ENCODE measurements at places on chromosomes 2 and 18.

- DNase-seq = no peak
These were observed 46.6 kb downstream of the TAF1B start for GRCh38 chr2:9889812-9890261.

GRCh38 chr2:50327906-50328305 lies 704.0 kb downstream of the NRXN1 start:
- DNase-seq = no peak

GRCh38 chr18:26207937-26208336 lies 18.3 kb upstream of the TAF4B start:
- no peak for DNase-seq

DNA sequence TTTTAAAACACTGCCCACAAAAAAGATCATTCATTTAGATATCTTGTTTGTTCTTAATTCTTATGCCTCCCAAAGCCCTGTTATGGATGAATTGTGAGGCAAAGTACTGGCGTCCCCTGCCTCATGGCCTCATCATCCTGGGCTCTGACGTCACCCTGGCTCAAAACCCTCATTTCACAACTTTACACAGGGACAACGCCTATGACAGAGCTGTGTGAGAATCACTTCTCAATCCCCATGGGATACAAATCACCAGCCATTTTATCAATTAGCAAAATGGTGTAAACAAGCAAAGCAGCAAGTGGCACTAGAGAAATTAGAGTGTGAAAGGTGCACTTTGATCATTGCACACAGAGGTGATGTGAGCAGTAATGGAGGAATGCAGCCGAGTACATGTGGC lies 16.6 kb downstream of the FHOD3 start:
- DNase-seq = no peak

GRCh38 chr2:212959471-212960117 lies 191.8 kb downstream of the IKZF2 start:
- no peak for DNase-seq

GRCh38 chr2:238418196-238418998 lies 8.3 kb upstream of the ASB1 start:
- DNase-seq = no peak

DNA sequence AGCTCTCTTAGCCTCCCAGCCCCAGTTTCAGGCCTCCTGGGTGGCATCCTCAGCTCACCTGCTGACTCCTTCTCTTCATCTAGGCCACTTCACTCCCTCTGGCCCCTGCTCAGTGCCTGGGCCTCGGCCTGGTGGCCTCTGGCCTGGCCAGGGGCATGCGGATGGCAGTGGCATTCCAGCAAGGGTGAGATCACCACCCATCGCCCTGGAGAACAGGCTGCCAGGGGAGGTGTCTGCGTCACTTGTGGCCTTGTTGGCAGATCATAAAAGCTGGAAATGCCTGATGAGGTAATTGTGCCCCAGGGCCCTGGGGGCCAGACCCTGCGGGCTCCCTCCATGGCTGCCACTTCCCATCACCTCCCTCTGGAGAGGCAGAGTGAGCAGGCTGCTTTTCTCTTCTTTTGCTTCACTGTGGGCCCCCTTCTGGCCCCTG lies 72.5 kb upstream of the SMAD2 start:
- DNase-seq = no peak

DNA sequence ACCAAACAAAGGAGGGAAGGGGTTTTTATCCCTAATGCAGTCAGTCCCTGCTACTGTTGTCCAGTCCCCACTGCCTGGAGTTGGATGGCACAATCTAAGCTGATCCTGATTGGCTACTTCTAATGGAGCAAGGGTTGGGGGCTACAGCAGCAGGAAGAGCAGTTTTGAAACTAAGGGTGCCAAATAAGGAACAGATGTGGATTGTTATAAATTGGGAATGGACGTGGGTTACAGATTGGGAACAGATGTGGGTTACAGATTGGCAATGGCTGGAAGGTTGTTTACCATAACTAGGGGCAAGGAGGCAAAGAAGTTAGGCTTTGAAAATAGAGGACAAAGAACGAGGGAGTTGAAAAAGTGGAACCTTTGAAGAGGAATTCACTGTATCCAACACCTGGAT lies 16.0 kb upstream of the PROM2 start:
- DNase-seq = no peak

- no peak for DNase-seq
These were observed 68.5 kb downstream of the MOGAT1 start for GRCh38 chr2:222739939-222740338.

DNA sequence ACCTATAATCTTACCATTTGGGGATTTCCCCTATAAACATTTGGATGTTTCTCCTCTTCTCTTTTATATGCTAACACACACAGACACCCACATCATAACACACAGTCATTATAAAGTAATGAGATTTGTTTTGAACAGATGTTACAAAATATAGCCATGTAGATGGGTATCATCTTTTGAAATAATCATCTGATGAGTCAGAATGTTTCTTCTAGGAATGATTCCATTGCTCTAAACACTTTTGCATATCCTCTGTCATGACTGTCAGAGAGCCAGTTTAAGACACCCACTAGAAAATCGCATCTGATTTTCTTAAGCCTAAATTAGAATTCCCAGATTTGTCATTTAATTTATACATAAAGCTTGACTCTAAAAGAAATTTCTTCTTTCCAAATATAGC lies 442.6 kb downstream of the CMPK2 start:
- no peak for DNase-seq

DNA sequence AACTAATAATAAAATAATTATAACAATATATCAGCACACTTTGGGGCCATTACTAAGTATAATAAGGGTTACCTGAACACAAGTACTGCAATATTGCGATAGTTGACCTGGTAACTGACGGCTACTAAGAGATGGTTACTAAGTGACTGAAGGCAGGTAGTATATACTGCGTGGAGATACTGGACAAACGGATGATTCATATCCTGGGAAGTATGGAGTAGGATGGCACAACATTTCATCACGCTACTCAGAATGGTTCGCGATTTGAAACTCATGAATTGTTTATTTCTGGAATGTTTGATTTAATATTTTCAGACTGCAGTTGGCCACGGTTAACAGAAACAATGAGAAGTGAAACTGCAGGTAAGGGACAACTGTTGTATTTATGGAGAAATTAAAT lies 39.5 kb upstream of the FLACC1 start:
- DNase-seq = no peak

DNA sequence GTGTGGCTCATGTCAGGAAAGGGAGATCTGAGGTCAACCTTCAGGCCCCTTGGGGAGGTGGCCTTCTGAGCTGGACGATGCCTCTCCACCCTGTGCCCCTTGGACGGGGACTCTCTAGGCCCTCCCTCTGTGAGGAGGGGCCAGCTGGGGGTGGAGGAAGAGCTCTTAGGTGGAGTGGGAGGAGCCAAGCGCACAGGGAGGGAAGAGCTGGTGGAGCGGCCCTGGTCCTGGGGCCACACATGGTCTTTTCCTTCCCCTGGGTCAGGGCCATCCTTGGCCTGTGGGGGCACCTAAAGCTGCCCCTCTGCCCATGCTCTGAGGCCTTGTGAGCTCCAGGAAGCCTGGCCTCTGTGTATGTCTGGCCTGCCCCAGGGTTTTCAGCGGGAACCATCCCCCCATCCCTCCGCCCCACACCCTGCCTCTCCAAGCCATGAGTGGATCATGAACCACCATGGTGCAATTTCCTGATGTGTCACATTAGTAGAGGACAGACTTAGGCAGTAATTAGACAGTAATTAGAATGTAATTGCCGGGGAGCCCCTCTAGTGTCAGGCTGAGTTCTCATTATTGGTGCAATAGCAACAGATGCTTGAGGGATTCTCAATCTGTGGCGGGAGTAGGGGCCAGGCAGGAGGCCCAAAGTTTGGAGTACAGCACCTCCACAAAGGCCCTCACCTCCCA lies 63.0 kb downstream of the GLI2 start:
- DNase-seq = no peak

DNA sequence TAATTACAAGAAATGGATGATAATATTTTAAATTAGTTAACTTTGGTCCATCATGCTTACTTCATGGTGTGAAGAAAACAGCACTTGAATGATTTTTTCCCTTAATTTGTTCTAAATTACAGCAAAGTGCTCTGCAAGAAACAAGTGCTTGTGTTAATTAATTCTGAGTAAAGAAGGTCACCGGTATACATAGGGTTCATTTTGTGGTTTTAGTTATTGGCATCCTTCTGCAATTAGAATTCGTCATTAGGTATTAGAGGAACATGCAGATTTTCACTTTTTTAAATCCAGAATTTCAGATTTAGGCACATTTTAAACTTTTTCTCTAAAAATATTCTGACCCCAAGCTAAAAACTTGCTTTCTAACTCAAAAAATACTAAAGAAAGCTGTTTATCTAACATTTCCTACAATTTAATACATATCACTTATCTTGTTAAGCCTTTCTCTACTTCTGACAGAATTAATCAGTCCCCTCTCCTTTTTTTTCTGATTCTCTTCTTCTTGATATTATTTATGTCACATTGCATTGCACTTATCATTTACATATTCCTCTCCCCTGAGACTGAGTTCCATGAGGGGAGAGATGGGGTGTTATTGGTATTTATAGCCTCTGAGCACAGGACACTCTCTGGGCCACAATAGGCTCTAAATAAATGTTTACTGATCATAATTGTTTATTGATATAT lies 129.2 kb downstream of the PLA2R1 start:
- no peak for DNase-seq

DNA sequence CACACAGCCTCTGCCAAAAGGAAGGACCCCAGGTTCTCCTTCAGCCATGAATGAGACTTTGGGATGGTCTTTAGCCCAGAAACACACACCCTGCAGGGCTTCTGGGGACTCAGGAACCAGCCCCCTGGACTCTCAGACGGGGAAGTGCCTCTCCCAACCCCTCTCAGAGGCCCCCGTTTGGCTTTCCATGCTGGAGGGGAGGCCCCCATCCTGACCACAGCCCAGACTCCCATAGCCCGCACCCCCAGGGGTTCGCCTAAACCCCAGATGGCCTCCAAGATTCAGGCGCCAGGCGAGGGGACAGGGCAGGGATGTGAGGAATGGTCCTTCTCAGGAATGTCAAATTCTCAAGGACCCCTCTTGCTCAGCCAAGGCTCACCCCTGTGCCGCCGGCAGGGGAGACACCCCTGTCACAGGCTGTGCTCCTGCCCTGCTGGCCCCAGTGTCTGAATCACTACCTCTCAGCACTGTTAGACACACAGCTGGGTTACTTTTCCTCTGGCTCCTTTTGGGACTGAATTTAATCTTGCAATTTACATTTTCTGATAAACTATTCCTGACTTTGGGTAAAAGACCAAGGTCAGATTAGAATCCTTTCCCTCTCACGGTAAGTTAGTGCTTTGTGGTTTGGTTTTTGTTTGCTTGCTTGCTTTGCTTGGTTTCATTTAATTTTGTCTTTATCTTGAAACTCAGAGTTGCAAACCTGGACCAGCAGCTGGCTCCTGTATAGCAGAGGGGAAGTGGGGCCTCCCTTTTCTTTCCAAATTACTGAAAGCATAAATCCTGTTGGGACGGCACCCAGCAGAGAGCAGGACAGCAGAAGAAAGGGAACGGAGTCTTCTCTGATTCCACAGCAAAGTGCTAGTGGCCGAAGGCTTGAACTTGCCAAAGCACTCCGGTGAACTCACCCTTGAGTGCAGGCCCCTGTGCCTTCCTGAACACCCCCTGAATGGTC lies 198.9 kb upstream of the RAB6C start:
- DNase-seq = no peak

DNA sequence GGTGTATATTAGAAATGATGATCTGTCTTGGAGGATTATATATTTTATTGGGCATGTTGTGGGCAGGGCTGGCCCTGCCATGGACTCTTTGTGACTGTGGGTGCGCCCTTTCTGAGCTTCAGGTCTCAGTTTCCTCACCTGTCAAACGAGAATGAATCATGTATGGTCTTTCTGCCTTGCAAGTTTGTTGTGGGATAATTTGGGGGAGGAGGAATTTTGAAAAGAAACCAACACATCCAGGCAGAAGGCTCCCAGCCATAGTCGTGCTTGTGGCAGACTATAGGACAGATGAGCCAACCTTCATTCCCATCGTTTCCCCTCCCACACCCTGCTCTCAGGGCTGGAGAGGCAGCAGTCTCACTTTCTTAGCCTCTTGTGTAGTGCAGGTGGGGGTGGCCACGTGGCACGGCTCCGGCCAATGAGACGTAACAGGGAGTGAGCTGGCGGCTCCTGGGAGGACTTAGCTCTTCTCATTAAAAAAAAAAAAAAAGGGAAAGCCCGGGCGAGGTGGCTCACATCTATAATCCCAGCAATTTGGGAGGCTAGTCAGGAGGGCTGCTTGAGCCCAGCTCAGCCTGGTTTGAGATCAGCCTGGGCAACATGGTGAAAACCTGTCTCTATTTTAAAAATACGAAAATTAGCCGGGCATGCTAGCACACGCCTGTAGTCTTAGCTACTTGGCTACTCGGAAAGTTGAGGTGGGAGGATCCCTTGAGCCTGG lies 63.1 kb downstream of the RHOB start:
- DNase-seq = no peak

GRCh38 chr2:113894156-113894743 lies 4.4 kb downstream of the ACTR3 start:
- DNase-seq = no peak

DNA sequence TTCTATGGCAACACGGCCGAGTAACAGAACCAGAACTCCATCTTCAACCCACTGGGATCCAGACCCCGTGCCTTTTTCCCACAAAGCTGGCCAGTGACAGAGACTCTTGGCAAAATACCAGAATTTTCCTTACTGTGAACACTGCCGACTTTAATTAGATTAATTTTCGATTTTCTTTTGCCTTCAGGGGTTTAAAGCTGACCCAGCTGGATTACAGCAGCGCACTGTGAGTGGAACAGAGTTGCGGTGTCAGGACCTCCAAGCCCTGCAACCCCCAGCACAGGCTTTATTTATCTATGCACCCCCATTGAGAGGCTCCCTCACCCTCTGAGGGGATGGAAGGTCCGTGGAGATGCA lies 36.4 kb downstream of the CTIF start:
- no peak for DNase-seq

- DNase-seq = no peak
These were observed 193.3 kb downstream of the SLC4A3 start for GRCh38 chr2:219820767-219821166.

DNA sequence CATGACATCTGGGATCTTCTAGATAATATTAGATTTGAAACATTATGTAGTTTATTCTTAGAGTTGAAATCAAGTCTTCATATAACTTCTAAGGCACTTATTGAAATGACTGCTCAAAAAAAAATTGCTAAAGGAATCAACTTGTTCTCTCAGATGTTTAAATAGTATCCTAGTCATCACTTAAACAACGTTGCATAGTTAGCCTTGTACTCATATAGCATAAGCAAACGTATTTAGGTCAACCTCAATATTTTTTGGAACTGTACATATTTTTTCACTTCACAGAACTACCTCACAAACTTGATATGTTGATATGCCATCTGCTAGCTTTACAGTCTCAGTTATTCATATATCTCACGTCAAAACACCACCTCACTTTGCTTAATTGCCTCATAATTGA lies 47.1 kb upstream of the CREB1 start:
- DNase-seq = no peak

DNA sequence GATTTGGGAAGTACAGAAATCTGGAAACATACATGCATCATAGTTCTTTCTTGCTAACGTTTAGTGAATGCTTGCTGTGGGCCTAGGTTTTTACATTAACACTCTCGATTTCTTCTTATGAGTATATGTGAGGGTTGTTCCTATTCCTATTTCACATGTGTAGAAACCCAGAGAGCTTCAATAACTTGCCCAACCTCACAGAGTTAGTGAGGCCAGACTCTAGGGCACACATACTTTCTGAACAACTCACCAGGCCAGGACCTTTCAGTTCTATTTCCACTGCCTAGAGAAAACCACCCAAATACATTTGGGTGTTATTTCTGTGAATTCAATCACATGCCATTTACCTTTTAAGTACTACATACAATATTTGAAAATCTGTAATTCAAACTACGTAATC lies 8.2 kb upstream of the KCTD1 start:
- DNase-seq = no peak

- DNase-seq = no peak
These were observed 80.3 kb downstream of the INSIG2 start for GRCh38 chr2:118168615-118169014.
